ENCODE measurements at places on chromosomes 4 and X.

- DNase-seq: no peak
Measured at GRCh38 chr4:54550395-54551171, 107.2 kb upstream of the KIT start.

- DNase-seq: no peak
Measured at GRCh38 chr4:153706519-153706918, 22.4 kb downstream of the TLR2 start.

- DNase-seq: no peak
Measured at GRCh38 chr4:124682384-124682783, 30.1 kb downstream of the ANKRD50 start.

DNA sequence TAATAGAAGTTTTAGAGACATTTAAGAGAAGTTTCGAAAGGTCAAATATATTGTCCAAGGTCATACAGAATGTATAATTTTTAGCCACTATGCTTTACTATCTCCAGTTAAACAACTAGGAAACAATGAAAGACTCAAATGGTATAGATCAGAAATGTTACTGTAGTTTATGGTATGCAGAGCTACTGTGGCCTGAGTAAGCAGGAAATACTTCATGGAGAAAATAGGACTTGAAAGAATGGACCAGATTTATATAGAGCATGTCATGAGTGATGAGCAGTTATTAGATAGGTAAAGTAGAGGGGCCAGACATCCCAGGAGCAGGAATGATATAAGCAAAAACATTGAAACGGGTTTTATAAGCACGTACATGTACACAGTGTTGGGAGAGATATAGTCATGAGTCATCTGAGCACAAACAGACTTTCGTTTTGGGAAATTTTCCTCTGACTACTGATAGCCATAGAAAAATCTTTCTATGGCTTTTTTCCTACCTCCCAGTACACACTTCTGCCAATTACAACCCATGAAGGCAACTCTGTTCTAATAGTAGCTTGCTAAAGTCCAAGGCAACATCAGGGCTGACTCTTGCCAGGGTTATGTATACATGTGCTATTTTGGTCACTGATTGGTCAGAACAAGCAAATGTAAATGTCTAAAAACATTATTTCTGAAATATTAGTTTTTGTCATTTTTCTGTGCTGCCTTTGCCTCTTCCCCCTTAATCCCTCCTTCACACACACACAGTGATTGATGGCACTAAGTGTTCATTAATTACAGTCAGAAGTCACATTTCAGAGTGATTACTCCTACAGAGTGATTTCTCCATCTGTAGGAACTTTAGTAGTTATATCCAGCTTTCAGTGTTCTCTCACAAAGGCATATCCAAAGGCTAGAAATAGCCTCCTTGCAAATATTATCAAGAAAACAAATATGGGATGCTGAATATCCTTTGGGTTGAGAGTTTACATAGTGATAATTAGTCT, 198.7 kb downstream of the ENOX2 start:
- DNase-seq: no peak

DNA sequence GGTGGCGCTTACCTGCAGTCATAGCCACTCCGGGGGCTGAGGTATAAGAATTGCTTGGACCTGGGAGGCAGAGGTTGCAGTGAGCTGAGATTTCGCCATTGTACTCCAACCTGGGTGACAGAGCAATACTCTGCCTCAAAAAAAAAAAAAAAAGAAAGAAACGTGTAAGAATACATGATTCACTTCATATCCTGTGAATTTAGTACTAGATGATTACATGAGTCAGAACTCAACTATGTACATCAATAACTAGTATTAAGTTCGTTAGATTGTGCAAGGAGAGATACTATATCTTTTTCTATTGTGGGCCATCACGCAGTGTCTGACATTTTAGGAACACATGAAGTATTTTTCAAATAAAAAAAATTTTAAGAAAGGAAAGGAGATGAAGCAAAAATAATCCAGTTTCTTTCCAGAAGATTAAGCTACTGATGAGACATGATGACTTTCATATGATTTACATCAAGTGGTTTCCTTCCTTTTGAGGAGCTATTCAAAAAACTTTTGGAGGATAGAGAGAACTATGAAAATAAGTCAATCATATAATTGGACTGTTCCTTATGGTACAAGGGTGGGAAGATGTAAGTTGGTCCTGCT, 64.7 kb upstream of the EXOC1L start:
- no peak for DNase-seq

GRCh38 chr4:127236889-127237288, 395.9 kb upstream of the INTU start:
- DNase-seq: no peak

DNA sequence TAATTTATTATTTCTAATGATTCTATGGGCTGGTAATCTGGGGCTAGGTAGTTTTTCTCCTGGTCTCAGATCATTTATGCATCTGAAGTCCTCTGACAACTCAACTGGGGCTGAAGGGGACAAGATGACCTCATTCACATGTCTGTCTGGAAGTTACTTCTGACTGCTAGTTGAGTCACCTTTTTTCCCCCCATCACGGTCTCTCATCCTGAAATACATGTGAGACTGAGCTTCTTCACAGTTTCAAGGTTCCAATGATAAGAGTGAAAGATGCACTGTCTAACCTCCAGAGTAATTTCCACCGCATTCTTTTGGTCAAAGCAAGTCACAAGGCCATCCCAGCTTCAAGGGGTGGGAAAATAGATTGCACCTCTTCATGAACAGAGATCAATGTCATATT, 356.7 kb upstream of the RPS6KA3 start:
- DNase-seq: no peak

DNA sequence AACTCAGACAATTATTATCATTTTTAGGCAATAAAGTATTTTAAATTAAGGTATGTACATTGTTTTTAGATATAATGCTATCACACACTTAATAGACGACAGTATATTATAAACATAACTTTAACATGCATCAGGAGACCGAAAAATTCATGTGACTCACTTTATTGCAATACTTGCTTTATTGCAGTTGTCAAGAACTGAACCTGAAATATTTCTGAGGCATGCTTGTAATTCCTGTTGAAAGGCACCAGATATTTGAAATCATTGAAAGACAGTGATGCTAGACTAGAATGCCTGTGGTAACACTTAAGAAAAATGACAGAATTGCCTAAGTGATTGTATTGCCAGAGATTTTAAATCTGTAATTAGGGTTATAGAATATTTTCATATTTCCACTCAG, 175.6 kb upstream of the MAGEB2 start:
- DNase-seq: no peak

DNA sequence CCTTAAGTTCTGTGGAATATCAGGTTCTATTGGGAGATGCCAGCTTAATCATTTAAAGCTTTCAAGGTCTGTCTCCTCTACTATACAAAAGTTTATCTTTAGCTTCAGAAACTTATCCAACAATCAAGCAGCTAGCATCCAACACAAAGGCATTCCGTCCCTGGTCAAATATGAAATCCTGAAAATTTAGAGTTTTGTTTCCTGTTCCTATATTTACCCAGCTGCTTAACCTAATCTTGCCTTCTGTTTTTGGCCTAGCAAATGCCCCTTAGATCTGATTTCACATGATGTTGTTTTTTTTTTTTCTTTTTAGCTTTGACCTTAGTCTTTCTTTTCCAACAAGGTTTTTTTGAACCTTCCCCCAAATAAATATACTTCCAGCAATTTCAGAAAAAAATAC, 33.8 kb downstream of the FAM13A start:
- no peak for DNase-seq

GRCh38 chr4:157072002-157072401, 3.9 kb upstream of the GLRB start:
- no peak for DNase-seq

GRCh38 chr4:78622253-78622979, 70.8 kb downstream of the ANXA3 start:
- DNase-seq: no peak

DNA sequence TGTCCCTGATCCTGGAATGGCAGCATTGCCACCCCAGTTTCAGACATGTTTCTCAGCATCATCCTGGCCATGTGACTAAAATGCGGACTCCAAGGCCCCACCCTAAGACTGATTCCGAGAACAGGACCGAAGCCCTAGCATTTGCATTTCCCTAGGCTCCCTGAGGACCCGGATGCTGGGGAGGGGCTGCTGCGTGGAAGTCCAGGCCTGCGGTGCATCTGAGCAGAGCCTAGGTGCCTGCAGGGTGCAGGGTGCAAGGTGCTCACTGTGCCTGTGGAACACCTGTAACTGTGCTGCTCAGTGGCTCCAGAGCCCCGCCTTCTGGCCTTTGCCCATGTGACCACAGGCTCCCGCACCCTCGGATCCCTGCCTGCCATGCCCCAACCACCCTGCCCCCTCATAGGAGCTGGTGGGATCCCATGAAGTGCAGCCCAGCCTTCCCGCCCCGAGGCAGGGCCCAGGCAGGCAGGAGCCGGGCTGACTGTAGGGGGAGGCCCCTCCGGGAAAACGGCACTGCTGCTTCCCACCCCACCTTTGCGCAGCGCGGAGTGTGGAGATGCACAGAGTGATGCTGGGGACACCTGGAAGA, 14.9 kb downstream of the PNMA6F start:
- no peak for DNase-seq

DNA sequence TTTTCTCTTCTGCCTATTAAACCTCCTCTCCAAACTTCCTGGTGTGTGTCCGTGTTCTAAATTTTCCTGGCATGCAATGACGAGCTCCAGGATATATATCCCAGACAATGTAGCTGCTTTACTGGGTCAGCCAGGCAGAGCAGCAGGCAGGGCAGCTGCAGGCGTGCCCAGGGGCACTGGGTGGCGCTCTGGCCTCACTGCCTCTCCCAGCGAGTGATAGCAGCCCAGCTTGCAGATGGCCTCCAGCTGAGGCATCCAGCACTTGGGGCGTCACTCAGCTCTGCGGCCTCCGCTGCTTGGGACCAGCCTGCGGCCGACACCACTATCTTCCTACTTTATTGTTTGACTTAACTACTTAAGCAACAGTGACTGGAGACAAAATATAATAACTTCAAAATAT, 23.0 kb upstream of the UBA6 start:
- DNase-seq: no peak

DNA sequence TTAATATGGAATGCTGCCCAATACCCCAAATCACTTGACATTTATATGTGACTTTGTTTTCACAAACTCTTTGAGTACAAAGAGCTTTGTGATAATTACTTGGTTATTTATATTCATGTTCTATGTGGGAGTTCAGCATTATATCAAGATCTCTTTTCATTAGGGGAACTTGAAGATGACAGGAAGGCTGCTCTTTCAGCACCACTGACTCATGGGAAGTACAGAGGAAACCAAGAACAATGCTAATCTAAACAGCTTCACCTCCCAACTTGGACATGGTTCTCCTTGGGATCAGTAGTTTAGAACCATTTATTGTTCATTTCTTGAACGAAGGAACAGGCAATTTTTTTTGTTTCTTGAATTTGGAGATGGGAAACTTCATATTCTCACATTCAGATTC, 184.0 kb upstream of the AFF2 start:
- no peak for DNase-seq

DNA sequence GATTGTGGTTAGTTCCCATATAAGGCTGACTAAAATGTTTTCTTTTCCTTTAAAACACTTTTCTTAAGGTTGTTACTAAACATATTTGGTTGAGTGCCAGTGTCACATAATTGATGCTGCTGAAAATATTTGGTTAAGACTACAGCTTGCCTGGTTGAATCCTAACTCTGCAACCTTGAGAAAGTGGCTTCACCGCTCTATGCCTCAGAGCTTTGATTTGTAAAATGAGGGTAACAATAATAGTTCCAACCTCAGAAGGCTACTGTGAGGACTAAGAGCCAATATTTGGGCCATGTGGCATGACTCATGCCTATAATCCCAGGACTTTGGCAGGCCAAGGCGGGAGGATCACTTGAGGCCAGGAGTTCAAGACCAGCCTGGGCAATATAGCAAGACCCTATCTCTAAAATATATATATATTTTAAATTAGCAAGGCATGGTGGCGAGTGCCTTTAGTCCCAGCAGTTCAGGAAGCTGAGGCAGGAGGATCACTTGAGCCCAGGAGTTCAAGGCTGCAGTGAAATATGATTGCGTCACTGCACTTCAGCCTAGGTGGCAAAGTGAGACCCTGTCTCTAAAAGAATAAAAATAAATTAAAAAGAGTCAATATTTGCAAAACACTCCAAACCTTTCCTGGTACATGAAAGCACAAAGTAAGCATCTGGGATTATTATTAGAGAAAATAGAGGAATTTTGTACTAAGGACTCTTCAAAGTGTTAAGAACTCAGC, 7.1 kb upstream of the NEIL3 start:
- DNase-seq: no peak

DNA sequence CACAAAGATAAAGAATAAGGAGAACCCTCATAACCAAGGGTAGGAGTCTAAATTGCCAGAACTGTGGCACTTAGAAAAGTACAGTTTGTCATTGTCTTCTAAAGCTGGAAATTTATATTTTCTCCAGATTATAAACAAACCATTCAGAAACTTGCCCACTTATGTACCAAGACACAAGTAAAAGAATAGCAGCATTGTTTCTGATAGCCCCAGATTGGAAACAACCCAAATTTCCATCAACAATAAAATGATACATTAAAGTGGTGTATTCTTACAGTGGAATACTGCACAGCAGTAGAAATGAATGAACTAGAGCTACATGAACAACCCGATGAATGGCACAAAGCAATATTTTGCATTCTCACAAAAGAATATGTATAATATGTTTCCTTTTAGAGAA, 63.1 kb upstream of the PDHA1 start:
- DNase-seq: no peak

GRCh38 chr4:154625971-154626370, 13.5 kb upstream of the FGG start:
- DNase-seq: no peak

GRCh38 chr4:17013382-17014006, 115.0 kb upstream of the LDB2 start:
- DNase-seq: no peak

- DNase-seq: no peak
Measured at GRCh38 chr4:166366012-166366411, 493.0 kb downstream of the TLL1 start.

DNA sequence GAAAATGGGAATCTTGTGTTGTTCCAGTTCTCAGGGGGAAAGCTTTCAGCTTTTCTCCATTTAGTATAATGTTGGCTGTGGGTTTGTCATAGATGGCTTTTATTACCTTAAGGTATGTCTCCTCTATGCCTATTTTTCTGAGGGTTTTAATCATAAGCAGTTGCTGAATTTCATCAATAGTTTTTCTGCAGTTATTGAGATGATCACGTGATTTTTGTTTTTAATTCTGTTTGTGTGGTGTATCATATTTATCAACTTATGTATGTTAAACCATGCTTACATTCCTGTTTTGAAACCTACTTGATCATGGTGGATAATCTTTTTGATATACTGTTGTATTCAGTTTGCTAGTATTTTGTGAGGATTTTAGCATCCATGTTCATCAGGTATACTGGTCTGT, 66.8 kb upstream of the CENPE start:
- no peak for DNase-seq

DNA sequence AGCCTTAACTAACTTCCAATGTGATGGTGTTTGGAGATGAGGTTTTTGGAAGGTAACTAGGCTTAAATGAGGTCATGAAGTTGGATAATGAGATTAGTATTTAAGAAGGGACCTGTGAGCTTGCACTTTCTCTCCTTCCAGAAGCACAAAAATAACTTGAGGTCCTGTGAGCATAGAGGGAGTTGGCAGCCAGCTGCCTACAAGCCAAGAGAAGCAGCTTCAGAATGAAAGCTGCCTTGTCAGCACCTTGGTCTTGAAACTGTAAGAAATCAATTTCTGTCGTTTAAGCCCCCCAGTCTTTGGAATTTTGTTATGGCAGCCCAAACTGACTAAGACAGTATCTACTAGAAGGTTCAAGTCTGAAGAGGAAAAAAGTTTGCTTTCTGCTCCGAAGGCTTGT, 280.2 kb upstream of the GALNTL6 start:
- DNase-seq: no peak

Measured in progenitor cell of endocrine pancreas (in vitro differentiated cells).